ENCODE measurements at places on chromosomes 6 and 20.

GRCh38 chr20:56781108-56781739 lies 152.1 kb downstream of the TFAP2C start:
- DNase-seq, result no peak

- no peak for DNase-seq
Observed at GRCh38 chr6:105587349-105588122, 184.7 kb upstream of the PREP start.

DNA sequence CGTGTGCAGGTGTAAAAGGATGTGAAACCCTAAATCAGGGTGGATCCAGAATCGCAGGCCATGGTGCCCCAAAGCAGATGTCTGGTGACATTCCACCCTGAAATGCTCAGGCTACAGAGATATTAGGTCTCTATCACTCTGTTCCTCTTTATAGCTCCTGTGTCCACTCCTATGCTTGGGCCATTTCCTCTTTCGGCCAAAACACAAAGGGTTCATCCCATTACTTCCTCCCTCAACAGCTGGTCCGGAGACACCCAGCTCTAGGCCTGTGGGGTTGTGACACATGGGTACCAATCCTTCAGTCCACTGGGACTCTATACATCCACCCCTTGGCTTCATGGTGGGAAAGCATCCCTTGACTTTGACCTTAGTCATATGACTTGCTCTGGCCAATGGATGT lies 1.7 kb upstream of the SIGLEC1 start:
- DNase-seq, result no peak

GRCh38 chr6:161215193-161215592 lies 58.7 kb downstream of the AGPAT4 start:
- DNase-seq, result no peak

DNA sequence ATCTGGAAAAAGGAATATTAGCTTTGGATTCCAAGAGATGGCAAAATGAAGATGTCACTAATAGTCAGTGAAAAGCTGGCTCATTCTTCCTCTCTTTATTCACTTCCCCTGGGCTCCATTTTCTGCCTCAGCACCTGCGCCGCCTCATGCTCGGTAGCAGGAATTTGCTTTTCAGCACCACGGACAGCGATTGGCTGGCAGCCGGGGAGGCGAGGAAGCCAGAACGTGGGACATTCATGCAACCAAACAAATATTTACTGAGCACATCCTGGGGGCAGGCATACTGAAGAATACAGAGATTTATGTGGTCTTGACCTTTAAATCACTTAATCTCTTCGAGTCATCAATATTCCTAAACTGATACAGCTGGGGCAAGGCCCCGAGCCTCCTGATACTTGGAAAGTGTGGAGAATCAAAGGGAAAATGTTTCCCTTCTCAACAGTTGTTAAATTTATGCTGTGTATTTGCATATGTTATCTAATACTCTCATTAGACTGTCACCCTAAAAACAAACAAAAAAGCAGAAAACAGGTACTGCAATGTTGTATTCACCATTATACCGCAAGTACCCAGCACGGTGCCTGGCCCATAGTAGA lies 12.1 kb upstream of the PDYN start:
- DNase-seq, result no peak
